ENCODE measurements at places on chromosomes 1 and 21.

- no peak for DNase-seq
Observed at GRCh38 chr1:36570478-36571060, 87.9 kb upstream of the CSF3R start.

DNA sequence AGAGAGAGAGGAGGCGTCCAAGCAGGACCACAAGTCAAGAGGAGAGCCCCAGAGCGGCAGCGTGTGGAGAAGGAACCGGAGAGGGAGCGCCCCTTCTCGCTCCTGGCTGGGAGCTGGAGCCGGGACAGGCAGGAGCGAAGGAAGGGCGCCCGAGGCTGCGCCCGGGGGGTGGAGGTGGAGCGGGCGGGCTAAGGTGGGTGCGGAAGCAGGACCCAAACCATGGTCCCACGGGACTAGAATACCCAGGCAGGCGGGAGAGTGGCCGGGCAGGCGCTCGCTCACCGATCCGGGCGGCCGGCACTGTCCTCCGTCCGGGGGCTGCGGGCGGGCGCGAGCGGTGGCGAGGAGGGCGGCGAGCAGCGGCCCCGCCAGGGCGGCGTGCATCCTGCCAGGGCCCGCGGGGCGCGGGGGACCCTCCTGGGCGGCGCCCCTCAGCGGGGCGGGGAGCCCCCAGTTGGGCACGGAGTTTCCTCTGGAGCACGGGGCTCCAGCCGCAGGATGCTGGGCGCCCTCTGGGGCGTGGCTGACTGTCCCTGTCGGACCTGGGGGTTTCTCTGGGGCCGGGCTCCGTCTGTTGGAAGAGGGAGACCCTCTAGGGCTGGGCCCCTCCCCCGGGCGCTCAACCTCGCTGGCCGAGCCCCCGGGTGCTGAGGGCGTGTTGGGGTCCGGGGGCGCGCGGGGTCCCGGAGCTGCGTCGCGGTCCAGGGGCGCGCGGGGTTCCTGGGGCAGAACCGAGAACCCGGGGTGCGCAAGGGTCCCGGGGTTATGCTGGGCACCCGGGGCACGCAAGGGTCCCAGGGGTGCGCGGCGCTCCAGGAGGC is 569 bp downstream of the TRABD2B start:
- DNase-seq = no peak

DNA sequence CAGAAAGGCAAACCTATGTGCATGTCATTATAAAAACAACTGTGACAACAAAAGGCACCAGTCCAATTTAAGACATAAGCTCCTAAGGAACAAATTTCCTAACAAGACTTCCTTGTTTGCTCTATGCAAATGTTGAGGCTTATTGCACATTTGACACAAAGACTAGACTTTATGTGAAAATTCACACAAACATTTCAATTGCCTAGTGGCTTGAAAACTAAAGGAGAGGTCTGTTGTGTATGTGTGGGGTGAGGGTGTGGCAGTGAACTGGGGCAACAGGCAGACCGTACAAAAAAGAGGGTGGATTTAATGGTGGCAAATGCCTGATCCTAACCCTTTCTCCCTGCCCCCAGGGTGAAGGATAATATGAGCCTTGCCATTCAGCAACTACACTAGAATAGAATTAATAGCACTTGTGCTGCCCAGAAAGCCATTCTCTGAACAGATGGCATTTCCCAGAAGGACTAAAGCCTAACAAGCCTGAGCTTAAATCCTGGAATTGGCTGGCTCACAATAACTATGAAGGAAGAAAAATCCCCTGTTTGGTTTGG is 73.9 kb downstream of the GLUL start:
- DNase-seq = no peak

- DNase-seq = no peak
Observed at GRCh38 chr21:34980423-34981115, 68.5 kb downstream of the RUNX1 start.

GRCh38 chr1:109759513-109760334 is 4.0 kb downstream of the EPS8L3 start:
- DNase-seq = no peak

DNA sequence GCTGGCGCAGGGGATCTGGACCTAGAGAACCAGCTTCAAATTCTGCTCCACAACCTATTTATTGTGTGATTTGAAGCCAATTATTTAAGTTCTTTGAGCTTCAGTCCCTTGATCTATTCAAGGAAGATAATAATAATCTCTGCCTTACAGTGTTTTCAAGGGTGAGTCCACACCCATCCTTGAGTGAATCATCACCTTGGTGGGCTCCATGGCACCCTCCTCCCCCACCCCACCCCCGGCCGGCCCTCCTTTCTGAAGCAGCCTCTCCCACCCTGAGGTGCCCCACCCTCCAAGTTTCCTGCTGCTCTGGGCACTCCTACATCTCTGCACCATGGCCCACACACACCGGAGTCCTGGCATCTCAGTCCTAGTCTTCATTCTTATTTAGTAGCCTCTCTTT is 38.3 kb downstream of the TCP10L start:
- DNase-seq = no peak

DNA sequence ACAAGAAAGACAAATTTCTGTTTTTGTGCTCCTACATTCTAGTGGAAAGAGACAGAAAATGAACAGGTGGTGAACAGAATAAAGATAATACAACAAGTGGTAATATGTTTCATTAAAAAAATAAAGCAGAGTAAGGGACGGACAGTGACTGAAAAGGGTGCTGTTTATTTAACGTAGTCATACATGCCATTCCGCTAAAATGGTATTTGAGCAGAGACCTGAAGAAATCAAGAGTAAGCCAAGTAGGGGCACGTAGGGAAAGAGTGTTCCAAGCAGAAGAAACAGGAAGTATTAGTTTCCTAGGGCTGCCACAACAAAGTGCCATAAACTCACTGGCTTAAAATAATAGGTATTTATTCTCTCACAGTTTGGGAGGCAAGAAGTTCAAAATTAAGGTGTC is 65.6 kb upstream of the KCTD3 start:
- no peak for DNase-seq
